Stimulated activated CD8-positive, alpha-beta memory T cell treated with anti-CD3 and anti-CD28 coated beads, Interleukin-4, amount 100 ng/mL, for 4 hours (primary cell): ENCODE measurements at places on chromosomes 7 and 10.

DNA sequence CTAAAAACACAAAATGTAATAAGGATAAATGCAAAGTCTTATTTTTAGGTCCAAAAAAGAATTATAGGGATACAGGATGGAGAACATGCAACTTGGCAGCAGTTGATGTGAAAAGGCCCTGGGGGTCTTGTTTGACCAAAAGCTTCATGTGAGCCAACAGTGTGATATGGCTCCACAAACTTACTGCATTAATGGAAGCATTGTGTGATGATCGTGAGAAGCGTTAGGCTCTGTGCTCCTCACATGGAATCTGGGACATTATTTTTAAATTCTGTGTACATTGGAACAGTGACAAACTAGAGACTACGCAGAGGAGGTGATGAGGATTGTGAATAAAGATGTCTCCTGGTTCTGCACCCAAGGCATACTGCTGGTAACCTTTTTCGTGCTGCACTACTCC, 39.1 kb upstream of the CALD1 start:
- no peak for DNase-seq

- no peak for DNase-seq
These were observed 34.6 kb downstream of the MGAM start for GRCh38 chr7:142030294-142030693.

GRCh38 chr7:119720541-119720940, 552.4 kb upstream of the KCND2 start:
- DNase-seq: no peak

GRCh38 chr7:80440883-80441282, 71.0 kb downstream of the GNAT3 start:
- DNase-seq: no peak

DNA sequence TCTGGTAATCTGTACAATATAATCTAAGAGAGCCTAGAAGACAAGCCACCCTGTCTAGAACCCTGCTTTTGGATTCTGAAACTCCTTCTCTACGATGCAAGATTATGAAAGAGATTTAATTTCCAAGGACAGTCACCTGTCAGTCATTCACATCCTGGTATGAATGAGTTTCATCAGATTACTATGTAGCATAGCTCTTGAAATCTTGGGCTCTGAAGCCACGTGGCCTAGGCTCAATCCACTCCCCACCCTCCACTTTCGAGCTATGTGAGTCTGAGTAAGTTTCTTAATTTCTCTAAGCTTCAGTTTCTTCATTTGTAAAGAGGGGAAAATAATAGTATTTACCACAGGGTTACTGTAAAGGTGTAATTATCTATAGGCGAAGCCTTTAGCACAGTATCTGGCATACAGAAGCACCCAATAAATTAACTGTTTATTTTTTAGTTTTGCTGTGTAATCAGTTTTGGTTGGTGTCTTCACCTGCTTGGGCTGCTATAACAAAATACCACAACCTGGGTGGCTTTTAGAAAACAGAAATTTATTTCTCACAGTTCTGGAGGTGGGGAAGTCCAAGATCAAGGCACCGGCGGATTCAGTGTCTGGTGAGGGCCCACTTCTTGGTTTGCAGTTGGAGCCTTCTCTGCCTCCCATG, 71.3 kb downstream of the MYOF start:
- DNase-seq: no peak

DNA sequence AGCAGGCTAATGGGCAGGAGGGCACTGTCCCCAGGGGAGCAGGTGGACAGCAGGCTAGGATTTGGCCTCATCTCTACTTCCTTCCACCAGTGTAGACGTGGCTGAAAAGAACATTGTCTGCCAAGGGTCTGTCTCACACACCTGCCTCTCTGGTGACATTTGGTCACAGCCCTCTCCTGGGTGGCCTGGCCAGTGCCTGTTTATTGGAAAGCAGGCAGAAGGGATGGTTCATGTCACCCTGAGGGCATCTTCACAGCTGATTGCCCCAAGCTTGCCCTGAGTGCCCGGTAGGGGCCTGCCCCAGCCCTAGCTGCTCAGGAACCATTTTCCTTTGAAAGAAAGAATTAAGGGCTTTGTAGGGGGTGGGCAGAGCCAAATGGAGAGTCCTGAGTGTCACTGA, 138.7 kb downstream of the C10orf105 start:
- no peak for DNase-seq

- DNase-seq: no peak
These were observed 66.6 kb downstream of the PCLO start for GRCh38 chr7:83096065-83096580.

- no peak for DNase-seq
These were observed 61.8 kb downstream of the LRRC17 start for GRCh38 chr7:102974366-102975236.

DNA sequence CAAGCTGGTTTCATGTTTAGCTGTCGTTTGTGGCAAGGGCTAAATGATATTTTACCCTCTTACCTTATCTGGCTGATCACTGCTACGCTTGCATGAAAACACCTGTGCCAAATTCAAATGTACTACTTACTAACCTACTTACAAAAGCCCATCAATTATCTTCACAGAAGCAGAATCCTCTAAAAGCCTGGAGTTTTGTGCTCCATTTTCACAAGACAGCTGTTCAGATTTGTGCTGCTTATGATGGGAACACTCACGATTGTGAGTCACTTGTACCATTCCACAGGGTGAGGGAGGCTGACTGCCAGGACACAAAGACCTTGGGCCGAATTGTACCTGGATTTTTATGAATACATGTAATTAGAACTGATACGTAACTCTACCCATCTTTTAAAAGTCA, 245.0 kb upstream of the NPY start:
- no peak for DNase-seq

DNA sequence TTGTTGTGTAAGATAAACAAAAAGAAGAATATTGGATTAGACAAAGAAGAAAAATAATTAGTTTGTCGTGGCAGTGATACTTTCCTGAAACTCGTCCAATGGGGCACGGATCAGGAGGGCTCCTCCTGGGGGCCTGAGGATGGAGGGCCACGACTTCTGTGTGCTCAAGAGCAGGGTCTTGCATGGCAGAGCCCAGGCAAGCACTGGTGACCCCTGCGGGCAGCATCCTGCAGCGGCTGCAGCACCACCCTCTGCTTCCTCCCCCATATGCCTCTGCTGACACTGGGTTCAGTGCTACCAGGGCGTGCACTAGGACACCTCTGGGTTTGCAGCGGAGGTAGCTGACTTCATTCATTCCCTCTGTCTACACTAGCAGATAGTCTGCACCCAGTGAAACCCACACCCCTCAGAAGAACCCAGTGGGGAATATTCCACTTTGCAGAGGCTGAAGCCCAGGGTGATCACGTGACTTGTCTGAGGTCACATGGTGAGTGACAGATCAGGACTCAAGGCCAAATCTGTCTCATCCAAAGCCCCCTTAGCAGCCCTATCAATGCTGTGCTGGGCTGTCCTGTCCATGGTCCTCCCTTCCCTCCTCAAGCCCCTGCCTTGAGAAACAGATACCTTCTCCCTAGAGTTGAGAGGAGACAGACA, 375.5 kb downstream of the TCERG1L start:
- no peak for DNase-seq

GRCh38 chr10:71382757-71383156, 14.0 kb upstream of the CDH23 start:
- DNase-seq: no peak

DNA sequence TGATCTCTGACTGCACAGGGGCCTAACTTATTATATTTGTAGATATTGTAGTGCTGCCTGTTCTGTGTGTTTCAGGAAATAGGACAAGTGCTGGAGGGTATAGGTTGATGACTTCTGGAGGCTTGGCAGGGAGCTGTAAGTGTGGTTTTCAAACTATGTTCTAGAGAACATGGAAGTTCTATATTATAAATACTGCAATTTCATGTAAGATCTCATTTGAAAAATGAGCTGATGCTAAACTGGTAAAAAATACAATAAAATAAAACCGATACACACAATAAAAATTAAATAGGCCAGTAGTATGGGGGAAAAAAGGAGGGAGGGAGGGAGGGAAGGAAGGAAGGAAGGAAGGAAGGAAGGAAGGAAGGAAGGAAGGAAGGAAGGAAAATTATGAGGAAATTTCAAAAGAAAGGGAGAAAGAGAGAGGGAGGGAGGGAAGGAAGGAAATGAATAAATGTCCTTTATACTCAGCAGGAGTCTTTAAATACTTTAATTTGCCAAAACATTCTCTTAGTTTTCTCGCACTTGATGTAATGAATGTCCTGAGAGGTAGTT, 181.3 kb downstream of the KIAA1217 start:
- no peak for DNase-seq

DNA sequence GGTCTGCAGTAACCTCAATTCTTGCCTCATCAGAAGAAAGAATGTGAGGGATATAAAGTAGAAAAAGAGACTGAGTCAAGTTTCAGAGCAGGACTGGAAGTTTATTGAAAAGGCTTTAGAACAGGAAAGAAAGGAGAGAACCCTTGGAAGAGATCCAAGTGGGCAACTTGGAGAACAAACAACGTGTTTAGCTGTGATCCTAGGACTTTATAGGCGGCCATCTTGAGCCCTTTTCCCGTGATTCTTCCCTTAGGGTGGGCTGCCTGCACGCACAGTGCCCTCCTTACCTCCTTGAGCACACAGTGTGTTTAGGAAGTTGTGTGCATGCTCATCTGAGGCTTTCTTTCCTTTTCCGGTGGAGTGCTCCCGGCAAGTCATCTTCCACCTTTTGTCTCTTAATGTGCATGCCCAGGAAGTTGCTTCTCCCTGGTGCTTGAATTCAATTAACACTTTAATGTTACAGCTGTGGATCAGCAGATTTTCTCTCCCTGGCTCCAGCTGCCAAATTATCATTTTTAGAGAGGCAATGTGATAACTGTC, 59.8 kb downstream of the ENTPD1 start:
- DNase-seq: no peak

GRCh38 chr10:100509241-100509840, 10.3 kb downstream of the SEC31B start:
- peak; percentile 42 for DNase-seq

DNA sequence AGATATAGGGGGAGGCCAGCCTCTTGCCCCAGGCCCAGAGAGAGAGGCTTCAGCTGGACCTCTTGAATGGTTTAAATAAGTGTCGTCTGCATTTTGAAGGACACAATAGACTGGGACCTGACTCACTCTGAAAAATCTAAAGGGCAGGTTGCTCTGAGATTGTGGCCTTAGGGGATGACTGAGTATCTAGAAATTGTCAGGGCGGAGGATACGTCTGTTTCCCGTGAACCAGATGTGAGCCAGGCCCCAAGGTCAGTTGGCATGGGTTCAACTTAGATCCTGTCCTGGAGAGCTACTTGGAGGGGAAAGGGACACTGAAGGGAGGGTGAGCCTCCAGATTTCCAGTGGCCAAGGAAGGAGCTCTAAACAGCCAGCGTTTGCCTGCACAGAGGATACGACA, 110.2 kb downstream of the CHN2 start:
- no peak for DNase-seq

DNA sequence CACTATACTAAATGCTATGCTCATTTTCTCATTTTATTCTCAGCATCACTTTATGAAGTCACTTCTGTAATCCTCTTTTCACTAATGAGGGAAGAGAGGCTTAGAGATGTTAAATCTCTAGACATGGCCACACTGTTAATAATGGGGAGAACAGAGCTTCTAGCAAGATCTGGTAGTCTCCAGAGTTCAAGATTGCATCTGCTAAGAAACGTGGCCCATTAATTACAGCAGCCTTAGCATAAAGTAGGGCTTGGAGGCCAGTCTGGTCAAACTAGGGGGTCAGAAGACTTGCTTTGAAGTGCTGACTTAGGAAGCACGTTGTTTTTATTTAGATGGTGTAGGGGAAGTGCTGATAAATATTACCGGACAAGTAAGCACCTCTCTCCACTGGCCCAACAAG, 29.3 kb downstream of the ARL4A start:
- DNase-seq: no peak

- no peak for DNase-seq
These were observed 49.0 kb downstream of the SPOCK2 start for GRCh38 chr10:72039377-72039776.

- no peak for DNase-seq
These were observed at the start of gene BICC1 for GRCh38 chr10:58512491-58513187. BICC1 (plus strand) TSS chr10:58512872; CDS start chr10:58513144, 272 bp downstream.

GRCh38 chr10:14412624-14413023, 81.9 kb upstream of the FRMD4A start:
- DNase-seq: no peak

DNA sequence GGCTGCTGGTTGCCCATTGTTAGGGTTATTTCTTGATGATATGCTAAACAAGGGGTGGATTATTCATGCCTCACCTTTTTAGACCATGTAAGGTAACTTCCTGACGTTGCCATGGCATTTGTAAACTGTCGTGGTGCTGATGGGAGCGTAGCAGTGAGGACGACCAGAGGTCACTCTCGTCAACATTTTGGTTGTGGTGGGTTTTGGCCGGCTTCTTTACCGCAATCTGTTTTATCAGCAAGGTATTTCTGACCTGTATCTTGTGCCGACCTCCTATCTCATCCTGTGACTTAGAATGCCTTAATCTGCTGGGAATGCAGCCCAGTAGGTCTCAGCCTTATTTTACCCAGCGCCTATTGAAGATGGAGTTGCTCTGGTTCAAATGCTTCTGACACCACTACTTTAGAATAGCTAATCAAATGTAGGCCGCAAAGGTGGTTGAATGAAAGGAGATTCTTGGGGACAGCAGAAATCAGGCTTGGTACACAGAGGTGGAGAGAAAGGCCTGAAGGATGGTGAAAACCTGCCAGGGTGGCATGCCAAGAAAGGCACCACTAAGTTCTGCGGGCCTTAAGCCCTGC, 17.9 kb upstream of the SMO start:
- DNase-seq: no peak

DNA sequence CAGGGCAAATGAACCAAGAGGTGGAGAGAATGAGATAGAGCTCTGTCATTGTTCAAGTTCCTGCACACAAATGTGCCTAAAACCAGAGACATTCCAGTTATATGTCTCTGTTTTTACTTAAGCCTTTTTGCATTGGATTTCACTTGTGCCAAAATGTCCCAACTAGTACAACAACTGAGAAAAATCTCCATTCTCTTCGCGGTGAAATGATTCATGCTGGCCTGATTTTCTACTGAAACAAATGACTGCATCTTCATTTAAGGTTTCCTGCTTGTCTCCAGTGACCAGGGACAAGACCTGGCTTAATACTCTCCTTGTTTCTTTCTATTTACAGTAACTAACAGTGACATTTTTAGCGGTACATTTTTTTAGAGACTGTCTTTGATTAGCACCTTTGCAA, 714.9 kb downstream of the KCNMA1 start:
- no peak for DNase-seq

- no peak for DNase-seq
These were observed 40.5 kb upstream of the IL15RA start for GRCh38 chr10:6017781-6018354.

DNA sequence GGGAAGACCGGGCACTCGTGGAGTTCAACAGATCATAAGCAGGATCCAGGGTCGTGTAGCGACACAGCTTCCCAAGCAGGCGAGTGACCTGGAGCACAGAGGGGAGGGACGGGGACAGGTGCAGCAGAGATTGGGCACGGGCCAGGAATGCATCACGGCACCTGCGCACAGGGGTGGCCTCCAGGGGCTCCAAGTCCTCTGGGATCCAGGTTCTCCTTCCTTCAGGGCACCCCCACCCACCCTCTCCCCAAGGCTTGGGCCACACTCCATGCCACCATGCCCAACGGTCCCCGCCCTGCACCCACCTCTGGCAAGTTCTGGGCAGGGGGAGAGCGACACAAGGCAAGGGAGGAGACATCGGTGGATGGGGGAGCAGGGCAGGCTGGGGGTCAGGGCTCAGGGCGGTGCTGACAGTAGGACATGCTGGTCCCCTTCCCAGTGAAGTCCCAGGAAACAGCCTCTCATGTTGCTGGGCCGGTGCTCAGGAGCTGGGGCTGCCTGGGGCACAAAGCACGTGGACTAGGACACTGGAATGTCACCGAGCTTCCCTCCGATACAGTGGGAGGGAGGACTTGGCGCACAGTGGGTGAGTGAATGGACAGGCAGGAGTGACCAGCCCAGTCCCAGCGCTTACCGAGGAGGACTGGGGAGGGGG, 597.3 kb downstream of the PTPRN2 start:
- DNase-seq: no peak
